Motor neuron (in vitro differentiated cells): ENCODE measurements at places on chromosomes 2 and 18. TPM values are rescaled to one million over a fixed set of nuclear protein-coding genes. Genes with fewer than 3 reads are reported as not detected.
A peak's percentile ranks its signal among the peaks of the same experiment; 100 is the strongest.

- ATAC-seq: peak; percentile 45
Measured at GRCh38 chr2:36339607-36340218, 15.9 kb upstream of the CRIM1 start.

DNA sequence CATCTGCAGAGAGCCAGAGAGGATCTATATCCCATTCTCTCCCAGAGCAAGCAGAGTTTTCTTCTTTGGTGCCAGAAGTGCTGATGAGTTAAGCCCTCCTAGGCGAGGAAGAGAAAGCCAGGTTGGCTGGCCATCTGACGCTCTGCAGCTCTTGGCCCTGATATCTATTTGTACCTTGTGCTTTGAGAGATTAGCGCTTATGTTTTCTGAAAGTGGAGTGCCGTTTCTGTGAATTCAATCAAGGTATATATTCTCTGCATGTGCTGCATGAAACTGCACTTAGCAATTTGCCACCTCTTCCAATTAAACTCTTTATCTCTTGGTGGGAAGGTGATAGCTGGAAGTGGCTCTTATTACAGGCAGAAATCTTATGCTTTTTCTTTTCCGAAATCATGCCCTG, 177.5 kb downstream of the LPIN1 start:
- ATAC-seq: no peak

- peak; percentile 67 for ATAC-seq
Measured at GRCh38 chr2:86623043-86623493, 597 bp downstream of the RNF103 start.

GALR1 gene
- 2.1 and 3.5 TPM in 2 replicates for total RNA-seq

CROCC2 gene
- 0.83 TPM in 1 of 2 replicates, not detected in the other for total RNA-seq
